Activated CD4-positive, alpha-beta memory T cell treated with anti-CD3 and anti-CD28 coated beads for 36 hours (primary cell): ENCODE measurements at places on chromosomes 5 and 9. TPM values are rescaled to one million over a fixed set of nuclear protein-coding genes. Genes with fewer than 3 reads are reported as not detected.

DNA sequence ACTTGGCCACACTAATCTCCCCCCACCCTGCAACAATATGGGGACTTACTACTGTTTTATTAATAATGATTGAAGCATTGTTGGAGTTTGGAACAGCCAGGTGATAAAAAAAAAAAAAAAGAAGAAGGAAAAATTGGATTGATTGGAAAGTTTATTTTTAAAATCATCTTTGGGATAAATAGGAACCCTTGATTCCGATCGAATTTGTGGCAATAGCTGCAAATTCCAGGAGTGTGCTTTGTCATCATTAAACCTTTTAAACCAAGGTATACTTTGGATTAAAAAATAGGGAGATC lies 907 bp upstream of the NR2F1 start:
- H3K27ac ChIP-seq = no peak overlapping the region
- H3K27me3 ChIP-seq = peaks cover 44% of the 10 kb centered on the region
- no peaks in the 10 kb centered on the region for H3K36me3 ChIP-seq
- no peak for DNase-seq

GRCh38 chr9:38670542-38671371 lies 49.2 kb downstream of the FAM240B start:
- H3K4me3 ChIP-seq = no peak overlapping the region
- peaks cover 2% of the 10 kb centered on the region for H3K27me3 ChIP-seq
- no peak overlapping the region for H3K27ac ChIP-seq

The TNC gene
- total RNA-seq = 0.52 TPM

- H3K4me1 ChIP-seq = peaks cover 79% of the 10 kb centered on the region
- peak overlapping the region; percentile 88 for H3K27ac ChIP-seq
- H3K4me3 ChIP-seq = no peak overlapping the region
- DNase-seq = peak; percentile 83
- H3K36me3 ChIP-seq = peaks cover 7% of the 10 kb centered on the region
These were observed 23.5 kb downstream of the GRAMD2B start for GRCh38 chr5:126446498-126447224.

The PCDHA11 gene
- not detected for total RNA-seq

DNA sequence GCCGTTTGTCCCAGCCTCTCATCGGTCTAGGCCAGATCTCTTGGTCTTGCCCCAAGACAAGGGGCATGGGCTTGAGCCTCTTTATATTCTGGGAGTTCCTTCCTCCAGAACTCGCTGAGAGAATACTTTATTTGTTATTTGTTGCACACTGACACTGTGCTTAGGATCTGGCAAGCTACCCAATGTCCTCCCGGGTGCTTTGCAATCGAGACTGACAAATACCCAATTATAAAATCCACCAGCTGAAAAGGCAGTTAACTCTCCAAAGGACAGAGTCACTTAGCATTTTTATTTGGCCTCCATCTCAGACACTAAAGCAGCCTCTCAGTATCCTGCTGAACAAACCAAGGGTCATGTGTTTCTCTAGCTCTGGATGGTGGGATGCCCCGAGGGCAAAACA lies 500.2 kb upstream of the DAP start:
- H3K4me3 ChIP-seq = no peak overlapping the region
- no peak overlapping the region for H3K27ac ChIP-seq
- H3K36me3 ChIP-seq = no peaks in the 10 kb centered on the region
- no peaks in the 10 kb centered on the region for H3K27me3 ChIP-seq

The MAMDC2 gene
- total RNA-seq = not detected

DNA sequence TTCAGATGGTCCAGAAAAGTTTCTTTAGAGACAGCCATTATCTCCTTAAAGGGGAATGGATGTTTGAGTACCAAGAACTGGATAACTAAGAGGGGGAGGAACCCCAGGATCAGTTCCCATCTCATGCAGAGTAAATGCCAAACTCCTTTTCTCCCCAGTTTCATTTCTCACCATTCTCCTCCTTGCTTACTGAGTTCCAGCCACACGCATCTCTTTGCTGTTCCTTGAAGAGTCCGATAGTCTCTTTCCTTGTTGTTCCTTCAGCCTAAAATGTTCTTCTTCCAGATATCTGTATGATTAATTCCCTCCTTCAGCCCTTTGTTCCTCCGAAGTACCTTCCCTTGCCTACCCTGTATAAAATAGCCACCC lies 30.0 kb downstream of the KDM4C start:
- H3K27me3 ChIP-seq = no peaks in the 10 kb centered on the region
- peaks cover 51% of the 10 kb centered on the region for H3K4me1 ChIP-seq
- H3K27ac ChIP-seq = no peak overlapping the region
- H3K36me3 ChIP-seq = peaks cover 6% of the 10 kb centered on the region
- DNase-seq = no peak
- no peak overlapping the region for H3K4me3 ChIP-seq

The SAPCD2 gene
- total RNA-seq = 6.6 TPM

The CDKN2A gene
- 3.9 TPM for total RNA-seq

DNA sequence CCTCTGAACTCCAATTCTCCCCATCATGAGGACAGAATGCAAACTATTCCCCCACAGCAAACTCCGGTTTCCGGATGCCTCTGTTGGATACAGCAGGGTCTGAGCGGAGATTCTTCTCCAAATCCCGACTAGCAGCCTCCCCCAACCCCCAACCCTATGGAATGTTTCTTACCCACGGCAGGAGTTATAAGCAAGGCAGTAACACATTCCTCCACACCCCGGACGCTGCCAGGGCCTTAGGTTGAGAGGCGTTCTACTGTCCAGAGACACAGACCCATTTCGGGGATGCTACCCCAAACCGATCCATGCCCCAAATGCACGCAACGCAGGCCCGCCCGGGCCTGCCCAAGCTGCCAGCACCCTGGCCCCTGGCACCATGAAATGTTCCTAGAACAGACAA lies 85.6 kb upstream of the LMX1B start:
- H3K4me3 ChIP-seq = no peak overlapping the region
- H3K27ac ChIP-seq = no peak overlapping the region
- H3K27me3 ChIP-seq = peaks cover 6% of the 10 kb centered on the region
- no peak for DNase-seq

DNA sequence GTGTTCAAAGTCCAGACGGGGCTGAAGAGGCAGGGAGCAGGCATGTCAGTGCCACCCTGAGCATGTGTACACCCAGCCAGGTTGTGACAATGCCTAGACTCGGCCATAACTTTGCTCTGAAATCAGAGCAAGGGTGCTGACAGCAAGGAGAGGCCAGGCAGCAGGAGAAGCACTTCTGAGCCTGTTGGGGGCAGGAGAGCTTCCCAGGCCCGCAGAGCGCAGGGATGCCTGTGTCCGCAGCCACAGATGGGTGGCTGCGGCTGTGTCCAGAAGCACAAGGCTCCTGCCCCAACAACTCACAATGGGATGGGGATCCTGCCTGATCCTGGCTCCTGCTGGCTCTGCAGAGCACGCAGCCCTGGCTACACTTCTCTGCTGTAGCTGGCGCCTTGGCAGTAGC lies 373.9 kb downstream of the CHSY3 start:
- no peaks in the 10 kb centered on the region for H3K36me3 ChIP-seq
- no peak overlapping the region for H3K4me3 ChIP-seq
- no peak for DNase-seq
- H3K27ac ChIP-seq = no peak overlapping the region
- no peaks in the 10 kb centered on the region for H3K4me1 ChIP-seq

DNA sequence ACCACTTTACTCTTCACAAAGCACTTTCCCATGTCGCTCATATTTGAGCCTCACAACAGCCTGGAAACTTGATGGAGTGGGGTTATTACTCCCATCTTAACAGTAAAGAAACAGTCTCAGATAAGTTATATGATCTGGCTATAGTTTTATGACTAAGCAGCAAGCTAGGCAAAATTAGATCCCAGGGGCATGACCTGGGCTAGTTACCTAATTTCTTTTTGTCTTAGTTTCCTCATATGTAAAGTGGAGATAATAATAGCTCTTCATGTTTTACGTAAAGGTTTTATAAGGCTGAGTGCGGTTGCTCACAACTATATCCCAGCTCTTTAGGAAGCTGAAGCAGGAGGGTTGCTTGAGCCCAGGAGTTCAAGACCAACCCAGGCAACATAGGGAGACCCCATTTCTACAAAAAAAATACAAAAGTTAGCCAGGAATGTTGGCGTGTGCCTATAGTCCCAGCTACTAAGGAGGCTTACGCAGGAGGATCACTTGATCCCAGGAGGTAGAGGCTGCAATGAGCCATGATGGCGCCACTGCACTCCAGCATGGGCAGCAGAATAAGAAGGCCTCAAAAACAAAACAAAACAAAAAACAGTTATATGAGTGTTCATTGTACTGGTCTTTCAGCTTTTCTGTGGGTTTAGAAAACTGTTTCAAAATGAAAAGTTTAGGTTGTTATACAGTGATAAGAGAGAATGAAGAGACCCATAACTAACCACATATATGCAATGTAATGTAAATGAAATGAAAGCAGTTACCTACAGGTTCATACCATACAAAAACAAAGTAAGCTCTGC lies 6.5 kb upstream of the PLIN2 start:
- H3K4me3 ChIP-seq = no peak overlapping the region
- H3K27me3 ChIP-seq = no peaks in the 10 kb centered on the region
- peaks cover 28% of the 10 kb centered on the region for H3K4me1 ChIP-seq
- H3K36me3 ChIP-seq = no peaks in the 10 kb centered on the region
- DNase-seq = peak; percentile 38
- H3K27ac ChIP-seq = peak overlapping the region; percentile 54

GRCh38 chr5:142350021-142350420 lies 25.2 kb upstream of the SPRY4 start:
- H3K36me3 ChIP-seq = peaks cover 3% of the 10 kb centered on the region
- no peak overlapping the region for H3K27ac ChIP-seq
- no peaks in the 10 kb centered on the region for H3K4me1 ChIP-seq
- H3K4me3 ChIP-seq = no peak overlapping the region
- DNase-seq = no peak
- H3K27me3 ChIP-seq = no peaks in the 10 kb centered on the region

DNA sequence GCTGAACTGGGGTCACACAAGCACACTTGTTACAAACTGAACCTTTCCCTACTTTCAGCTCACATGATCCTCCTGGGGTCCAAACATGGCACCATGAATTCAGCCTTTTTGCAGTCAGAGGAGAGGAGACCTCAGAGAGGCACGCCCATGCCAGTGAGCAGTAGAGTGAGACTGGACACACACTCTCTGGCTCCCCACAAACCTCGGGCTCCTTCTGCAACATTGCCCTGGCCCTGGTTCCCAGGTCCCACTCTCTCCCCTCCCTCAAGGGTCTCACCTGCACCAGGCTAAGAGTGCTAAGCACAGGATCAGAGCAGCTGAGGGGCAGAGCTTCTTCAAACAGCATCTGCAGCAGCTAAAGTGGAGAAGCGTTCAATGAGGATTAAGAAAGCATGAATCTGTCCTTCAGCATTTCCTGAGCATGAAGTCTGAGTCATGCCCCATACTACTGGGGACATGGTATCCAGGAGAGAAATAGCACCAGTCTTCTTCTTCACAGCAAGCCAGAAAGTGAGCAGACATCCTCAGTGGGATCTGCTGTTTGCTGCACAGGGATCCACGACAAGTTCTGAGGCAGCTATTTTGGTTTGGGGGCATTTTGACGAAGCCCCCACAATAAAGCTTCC lies 27.2 kb downstream of the SLC35A4 start:
- no peaks in the 10 kb centered on the region for H3K4me1 ChIP-seq
- no peak overlapping the region for H3K4me3 ChIP-seq
- H3K27me3 ChIP-seq = no peaks in the 10 kb centered on the region
- no peak for DNase-seq

- H3K27ac ChIP-seq = no peak overlapping the region
- DNase-seq = no peak
- H3K4me3 ChIP-seq = no peak overlapping the region
- no peaks in the 10 kb centered on the region for H3K27me3 ChIP-seq
- H3K36me3 ChIP-seq = no peaks in the 10 kb centered on the region
- H3K4me1 ChIP-seq = no peaks in the 10 kb centered on the region
These were observed 146.8 kb downstream of the SMC2 start for GRCh38 chr9:104240890-104241289.

The STXBP1 gene
- total RNA-seq = 27.3 TPM

GRCh38 chr9:126108240-126108639 lies 218.4 kb upstream of the MVB12B start:
- DNase-seq = no peak
- H3K4me1 ChIP-seq = no peaks in the 10 kb centered on the region
- H3K36me3 ChIP-seq = no peaks in the 10 kb centered on the region

The WNT8A gene
- total RNA-seq = not detected

DNA sequence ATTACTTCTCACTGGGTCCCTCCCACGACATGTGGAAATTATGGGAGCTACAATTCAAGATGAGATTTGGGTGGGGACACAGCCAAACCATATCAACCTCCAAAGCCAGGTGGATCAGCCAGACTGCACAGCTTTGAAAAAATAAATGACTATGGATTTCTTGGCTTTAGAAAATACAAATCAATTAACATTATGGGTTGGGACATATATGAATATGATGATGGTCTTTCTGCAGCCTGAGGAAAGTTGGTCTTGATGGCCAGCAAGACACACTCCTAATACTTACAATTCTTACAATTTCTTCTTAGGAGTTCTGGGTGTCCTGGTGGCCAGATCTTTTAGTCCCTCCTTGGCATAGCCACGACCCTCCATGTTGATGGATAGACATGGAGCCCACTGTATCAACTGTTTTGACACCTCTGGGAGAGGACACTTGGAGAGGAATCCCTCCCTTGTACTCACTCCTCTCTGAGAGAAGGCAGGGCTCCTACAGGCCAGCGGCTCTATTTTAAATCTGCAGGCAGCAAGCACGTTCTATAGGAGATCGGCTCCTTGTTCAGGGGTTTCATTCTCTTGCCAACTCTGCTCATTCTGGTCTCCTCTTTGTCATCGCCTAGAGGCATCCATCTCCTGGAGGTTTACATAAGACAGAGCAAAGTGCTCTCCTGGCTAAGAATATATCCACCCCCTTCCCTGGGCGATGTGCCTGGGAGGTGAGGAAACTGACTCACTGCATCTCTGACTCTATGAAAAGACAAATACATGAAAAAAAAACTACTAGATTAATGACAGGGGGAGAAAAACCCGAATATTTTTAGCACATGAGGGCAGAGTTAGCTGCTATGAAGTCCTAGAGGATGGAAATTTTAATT lies 145.9 kb downstream of the CARTPT start:
- H3K4me1 ChIP-seq = no peaks in the 10 kb centered on the region
- H3K27me3 ChIP-seq = peaks cover 14% of the 10 kb centered on the region
- H3K36me3 ChIP-seq = no peaks in the 10 kb centered on the region
- H3K27ac ChIP-seq = no peak overlapping the region
- H3K4me3 ChIP-seq = no peak overlapping the region

The RMRP gene
- 13,592 TPM for total RNA-seq

The ERAP2 gene
- 48.9 TPM for total RNA-seq
